ENCODE measurements at places on chromosomes 1 and 21. TPM values are rescaled to one million over a fixed set of nuclear protein-coding genes. Genes with fewer than 3 reads are reported as not detected.

Gene GJA9
- 0.26 TPM for total RNA-seq

Gene ARL8A
- 33.3 TPM for total RNA-seq

Gene SMCP
- total RNA-seq = not detected

Gene TCEANC2
- total RNA-seq = 2.4 TPM

Gene TGFB2
- 6.1 TPM for total RNA-seq

Gene SAMD11
- 0.53 TPM for total RNA-seq

Gene IFI44L
- 0.13 TPM for total RNA-seq

Gene C1orf141
- total RNA-seq = not detected

Gene ACTN2
- total RNA-seq = 0.79 TPM

Gene WARS2
- 15.3 TPM for total RNA-seq

Gene ARMH1
- not detected for total RNA-seq

DNA sequence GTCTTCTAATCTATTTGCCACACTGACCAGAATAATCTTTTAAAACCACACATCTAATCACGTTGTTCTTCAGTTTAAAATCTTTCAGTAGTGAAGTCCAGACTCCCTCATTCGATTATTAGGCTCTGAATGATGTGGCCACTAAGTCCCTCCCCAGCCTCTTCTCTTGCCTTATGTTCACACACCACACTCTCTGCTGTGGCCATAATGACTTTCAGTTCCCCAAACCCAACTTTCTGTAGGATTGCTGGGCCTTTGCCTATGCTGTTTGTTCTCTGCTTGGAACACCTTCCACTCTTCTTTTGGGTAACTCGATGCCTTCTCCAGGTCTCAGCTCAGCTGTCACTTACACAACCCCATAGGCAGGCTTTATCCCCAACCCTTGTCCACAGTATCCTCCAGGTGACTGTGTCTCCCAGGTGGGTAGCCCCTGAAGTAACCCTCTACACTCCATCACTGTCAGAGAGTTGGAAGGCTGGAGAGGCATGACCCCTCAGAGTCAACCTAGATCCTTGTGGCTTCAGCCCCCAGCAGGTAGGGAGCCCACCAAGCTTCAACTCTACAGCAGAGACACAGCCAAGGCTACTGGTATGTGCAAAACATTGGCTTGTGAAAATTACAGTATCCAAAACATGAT is 8.4 kb upstream of the SLC37A1 start:
- no peak for DNase-seq

DNA sequence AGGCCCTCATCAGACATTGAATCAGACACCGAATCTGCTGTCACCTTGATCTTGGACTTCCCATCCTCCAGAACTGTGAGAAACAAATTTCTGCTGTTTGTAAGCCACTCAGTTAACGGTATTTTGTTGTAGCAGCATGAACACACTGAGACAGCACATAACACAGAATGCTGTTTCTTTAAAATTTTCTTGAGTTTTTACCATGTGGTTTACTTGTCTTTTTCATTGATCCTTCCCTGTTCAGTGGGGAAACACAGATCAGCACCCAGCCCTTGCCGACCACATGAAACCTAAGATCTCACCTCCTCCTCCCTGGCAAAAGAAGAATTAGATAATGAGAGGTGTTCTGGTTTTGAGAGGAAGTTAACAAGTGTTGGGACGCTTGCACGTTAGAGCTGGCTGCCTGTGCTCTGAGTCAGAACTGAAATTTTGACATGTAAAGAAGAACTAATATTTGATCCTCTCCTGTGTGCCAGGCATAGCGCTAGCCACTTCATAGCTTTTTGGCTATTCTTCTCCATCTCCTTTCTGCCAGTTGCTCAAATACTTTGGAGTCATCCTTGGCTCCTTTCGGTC is 179.6 kb downstream of the DHRS3 start:
- peak; percentile 67 for DNase-seq

GRCh38 chr1:187847531-187847930 is 1018.8 kb downstream of the PLA2G4A start:
- no peak for DNase-seq

- no peak for DNase-seq
Observed at GRCh38 chr1:184082541-184083415, 31.2 kb downstream of the TSEN15 start.

GRCh38 chr1:107695341-107695740 is 269.6 kb downstream of the VAV3 start:
- DNase-seq = peak; percentile 47

- DNase-seq = no peak
Observed at GRCh38 chr1:46187106-46187869, 10.9 kb downstream of the POMGNT1 start.

DNA sequence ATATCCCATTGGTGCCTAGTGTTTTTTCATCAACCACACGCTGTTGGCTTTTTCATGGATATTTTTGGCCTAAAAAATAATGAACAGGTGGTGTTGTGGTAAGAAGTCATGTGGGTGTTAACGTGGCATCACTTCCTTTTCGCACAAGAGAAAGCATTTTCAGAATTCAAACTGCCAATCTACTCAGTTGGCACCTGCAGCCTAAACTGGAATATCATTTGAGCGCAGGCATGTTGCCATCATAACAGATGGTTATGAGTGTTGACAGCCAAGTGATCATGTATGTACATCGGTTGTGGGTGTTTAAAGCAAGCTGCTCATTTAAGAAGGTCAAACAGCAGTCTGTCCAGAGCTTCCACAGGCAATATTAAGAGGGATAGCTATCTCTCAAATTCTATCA is 1963.0 kb downstream of the NCAM2 start:
- DNase-seq = no peak

DNA sequence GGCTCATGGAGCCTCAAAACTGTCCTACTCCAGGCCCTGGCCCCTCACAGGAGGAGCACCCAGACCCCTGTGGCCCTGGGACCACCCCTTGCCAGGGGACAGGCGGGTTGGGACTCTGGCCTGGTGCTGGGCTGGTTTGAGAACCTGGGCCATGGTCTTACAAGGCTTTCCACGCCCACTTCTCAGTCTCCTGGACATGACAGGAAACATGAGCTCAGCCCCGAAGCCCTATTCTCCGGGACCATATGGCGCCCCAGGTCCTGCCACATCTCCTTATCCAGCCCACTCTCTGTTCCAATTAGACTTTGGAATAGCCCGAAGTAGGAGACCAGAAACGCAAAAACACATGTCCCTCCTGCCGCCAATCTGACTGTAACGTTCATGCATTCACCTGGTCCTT is 47.9 kb downstream of the KCNAB2 start:
- DNase-seq = no peak

DNA sequence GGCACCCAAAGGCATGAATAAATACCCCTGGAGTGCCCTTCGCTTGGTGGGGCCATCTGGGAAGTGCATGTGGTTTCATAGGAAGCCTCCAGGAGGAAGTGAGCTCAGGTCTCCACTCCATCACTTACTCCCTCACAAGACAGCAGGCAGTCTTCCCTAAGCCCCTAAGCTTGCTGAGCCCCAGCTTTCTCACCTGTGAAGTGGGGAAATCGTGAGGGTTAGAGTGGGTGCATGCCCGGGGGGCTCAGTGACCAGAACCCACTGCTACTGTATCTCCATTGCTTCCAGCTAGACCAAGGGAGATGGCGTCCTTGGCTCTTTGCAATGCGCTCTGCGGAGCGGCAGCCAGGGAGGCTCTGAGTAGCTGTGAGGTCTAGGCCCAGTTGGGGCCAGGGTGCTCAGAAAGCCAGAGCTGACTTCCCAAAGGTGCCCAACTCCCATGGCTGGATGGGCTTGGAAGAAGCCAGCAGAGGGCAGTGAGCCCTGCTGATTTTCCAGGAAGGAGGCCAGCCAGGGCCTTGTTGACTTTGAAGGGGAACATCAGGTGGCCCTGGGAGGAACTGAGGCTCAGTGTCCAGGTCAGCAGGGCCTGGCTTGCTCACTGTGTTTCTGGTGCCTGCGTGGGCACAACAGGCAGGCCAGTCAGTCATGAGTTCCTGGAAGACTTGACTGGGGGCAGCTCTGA is 27.3 kb downstream of the CDCP2 start:
- DNase-seq = peak; percentile 15

DNA sequence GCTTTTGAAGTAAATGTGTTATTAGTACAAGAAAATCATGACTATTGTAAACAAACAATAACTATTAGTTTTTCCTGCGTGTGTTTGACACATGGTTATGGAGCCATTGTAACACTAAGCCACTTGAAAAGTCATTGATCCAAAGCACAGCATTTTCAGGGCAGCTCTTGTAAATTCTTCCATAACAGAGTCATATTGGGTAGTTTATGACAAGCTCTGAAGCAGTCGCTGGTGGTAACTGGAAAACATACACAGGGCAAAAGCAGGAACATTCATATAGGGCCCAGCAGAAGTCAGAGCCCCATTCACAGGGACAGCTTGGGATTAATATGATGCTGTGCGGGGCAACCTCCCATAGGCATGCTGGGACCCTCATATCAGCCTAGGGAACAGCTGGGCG is 483.2 kb upstream of the PTBP2 start:
- no peak for DNase-seq

- DNase-seq = no peak
Observed at GRCh38 chr21:44473915-44474555, 18.7 kb downstream of the LRRC3 start.

DNA sequence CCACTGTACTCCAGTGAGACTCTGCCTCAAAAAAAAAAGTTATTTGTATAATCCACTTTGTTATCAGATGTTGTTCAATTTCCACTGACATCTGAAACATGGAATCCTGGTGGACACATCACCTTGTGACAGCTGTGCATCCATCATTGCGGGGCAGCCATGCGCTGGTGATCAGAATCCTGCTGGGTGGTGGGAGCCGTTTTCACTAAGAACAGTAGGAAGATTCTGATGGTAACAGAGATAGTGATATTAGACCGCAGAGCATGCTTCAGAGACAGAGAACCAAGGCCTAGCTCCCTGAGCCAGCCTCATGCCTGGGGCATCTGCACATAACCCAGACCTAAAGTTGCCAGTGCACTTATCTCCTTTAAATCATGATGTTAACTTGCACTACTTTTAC is 3.1 kb upstream of the SPRR3 start:
- no peak for DNase-seq

DNA sequence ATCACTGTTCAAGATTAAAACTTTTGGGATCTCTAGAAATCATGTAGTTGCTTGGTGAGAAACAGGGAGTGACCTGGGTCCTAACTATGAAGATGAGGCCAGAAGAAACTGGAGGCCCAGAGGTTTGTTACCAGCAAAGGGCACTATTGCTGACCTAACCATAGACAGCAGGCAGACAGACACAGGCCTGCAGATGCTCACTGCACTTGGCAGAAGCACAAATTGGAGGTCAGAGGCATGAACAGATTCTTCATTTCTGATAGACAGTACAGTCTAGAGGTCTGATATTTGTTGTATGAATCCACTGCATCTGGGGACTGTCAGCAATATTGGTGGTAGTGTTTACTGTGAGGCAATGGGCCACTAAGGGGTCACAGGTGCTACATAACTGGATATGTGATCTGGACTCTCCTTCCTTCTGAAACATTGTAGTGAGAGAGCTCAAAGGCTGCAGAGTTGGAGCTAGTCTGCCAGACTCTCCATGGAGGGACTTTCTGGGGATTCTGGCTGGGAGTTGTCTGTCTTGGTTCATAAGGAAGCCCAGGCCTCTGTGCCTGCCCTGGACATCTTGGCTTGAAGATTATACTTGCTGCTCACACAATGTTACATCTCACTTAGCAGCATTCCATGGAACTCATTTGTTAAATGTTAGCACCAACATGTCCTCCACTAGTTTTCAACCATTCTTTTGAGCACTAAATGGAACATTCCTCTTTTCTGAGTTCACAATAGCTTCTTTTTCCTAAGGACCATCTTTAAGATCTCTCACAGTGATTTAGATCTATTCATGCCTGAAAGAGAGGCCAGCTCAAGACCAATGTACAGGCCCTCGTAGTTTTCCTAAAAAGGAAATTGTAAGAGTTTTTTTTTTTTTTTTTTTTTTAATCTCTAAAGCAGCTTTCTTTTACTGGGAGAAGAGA is 26.9 kb upstream of the CCN1 start:
- no peak for DNase-seq

DNA sequence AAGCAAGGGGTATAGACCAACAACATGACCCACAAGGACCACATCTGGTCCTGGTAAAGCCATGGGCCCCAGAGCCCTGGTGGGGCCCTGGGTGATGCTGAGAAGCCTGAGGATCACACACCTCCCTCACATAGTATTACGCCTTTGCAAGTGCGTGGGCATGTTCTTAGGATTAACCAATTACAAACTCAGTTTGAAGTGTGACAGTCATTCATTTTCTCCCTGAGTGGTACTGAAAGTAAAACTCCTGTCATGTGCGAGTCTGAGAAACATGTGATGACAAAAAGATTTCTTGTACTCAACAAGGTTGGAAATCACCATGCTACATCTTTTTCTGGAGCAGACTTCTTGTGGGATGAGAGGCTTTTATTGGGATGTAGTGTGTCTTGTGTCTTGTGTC is 315.3 kb upstream of the DUSP10 start:
- DNase-seq = no peak

Data from bronchial epithelial cell (primary cell).